ENCODE measurements at places on chromosomes 4 and X. TPM values are rescaled to one million over a fixed set of nuclear protein-coding genes. Genes with fewer than 3 reads are reported as not detected.

GJB1 gene
- total RNA-seq = 0.49 TPM

LINC00632 gene
- total RNA-seq = 131 TPM

VSIG4 gene
- 10.9 TPM for total RNA-seq

LDOC1 gene
- total RNA-seq = 11.7 TPM

ARAP2 gene
- total RNA-seq = 8.7 TPM

P2RY10 gene
- total RNA-seq = 0.22 TPM

SPATA4 gene
- 0.93 TPM for total RNA-seq

RRH gene
- total RNA-seq = 9.6 TPM

POLN gene
- 4.8 TPM for total RNA-seq

HMGN5 gene
- 8.7 TPM for total RNA-seq

DMP1 gene
- total RNA-seq = 0.11 TPM

FDCSP gene
- not detected for total RNA-seq

UGT2B7 gene
- 0.71 TPM for total RNA-seq

CCDC158 gene
- 4.5 TPM for total RNA-seq

CLGN gene
- total RNA-seq = 22.5 TPM

HSFX3 gene
- total RNA-seq = not detected

SORCS2 gene
- 59.2 TPM for total RNA-seq

ARHGEF6 gene
- 15.6 TPM for total RNA-seq

GPR34 gene
- 4.3 TPM for total RNA-seq

EVC gene
- 52.3 TPM for total RNA-seq

TMEM255A gene
- total RNA-seq = 3.4 TPM

QRFPR gene
- 2.5 TPM for total RNA-seq

FAAH2 gene
- total RNA-seq = 3.1 TPM

HCFC1 gene
- 41.3 TPM for total RNA-seq

IQCM gene
- total RNA-seq = not detected

PDCL2 gene
- total RNA-seq = not detected

NPY2R gene
- 1.3 TPM for total RNA-seq

SPANXB1 gene
- total RNA-seq = not detected

RNF212 gene
- 1.6 TPM for total RNA-seq

GAB3 gene
- 4.3 TPM for total RNA-seq

SLC16A2 gene
- total RNA-seq = 17.8 TPM

STAP1 gene
- total RNA-seq = 0.44 TPM

FHDC1 gene
- total RNA-seq = 9.0 TPM

HTT gene
- total RNA-seq = 82.3 TPM

SLC10A3 gene
- total RNA-seq = 14.2 TPM

NSDHL gene
- total RNA-seq = 8.4 TPM

PAGE5 gene
- total RNA-seq = not detected

ANXA5 gene
- 193 TPM for total RNA-seq

PLAC1 gene
- not detected for total RNA-seq

CSAG2 gene
- not detected for total RNA-seq

INPP4B gene
- total RNA-seq = 23.2 TPM

LDB2 gene
- 108 TPM for total RNA-seq

HPSE gene
- total RNA-seq = 0.93 TPM

PPM1K gene
- total RNA-seq = 54.4 TPM

STPG2 gene
- total RNA-seq = 1.2 TPM

BMPR1B gene
- 13.0 TPM for total RNA-seq

UGT2A1 gene
- total RNA-seq = not detected

EPGN gene
- 1.3 TPM for total RNA-seq

KLF8 gene
- total RNA-seq = 11.3 TPM

TNIP2 gene
- total RNA-seq = 19.8 TPM
